HL-60 (cell line): ENCODE measurements at places on chromosomes 3 and 15.

DNA sequence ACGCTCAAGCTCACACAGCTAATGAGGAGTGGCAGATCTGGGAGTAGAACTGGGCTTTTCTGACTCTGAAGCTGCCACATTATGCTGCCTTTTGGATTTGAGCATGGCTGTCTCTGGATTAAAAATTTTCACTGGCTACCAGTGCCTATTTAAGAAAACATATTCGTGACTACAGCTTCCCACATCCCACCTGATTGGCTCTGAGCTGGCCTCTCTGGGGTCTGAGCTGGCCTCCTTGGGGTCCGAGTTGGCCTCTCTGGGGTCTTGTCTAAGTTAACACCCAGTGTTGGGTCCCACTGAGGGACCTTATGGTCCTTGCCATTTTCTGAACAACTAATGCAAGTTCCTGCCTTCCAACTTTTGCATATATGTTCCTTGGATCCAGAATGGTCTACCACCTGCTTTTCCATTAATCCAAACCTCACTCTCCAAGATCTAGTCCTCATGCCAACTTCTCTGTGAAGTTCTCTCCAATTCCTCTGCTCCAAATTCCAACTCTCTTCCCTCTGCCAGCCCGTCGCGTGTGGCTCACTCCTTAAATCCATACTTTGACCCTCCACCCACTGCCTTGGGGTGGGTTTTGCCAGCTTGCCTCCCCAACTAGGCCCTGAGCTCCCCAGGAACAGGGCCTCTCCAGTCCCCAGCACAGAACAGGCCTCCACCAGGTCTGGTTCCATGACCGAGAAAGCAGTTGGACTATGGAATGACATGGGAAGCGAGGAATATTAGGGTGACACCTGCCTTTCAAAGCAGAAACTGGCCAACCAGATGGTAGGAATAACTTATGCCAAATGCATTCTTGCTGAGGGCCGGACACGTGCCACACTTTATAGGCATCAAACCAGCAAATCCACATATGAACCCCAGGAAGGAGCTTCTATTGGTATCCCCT, 42.5 kb downstream of the ATP2B2 start:
- DNase-seq = no peak

DNA sequence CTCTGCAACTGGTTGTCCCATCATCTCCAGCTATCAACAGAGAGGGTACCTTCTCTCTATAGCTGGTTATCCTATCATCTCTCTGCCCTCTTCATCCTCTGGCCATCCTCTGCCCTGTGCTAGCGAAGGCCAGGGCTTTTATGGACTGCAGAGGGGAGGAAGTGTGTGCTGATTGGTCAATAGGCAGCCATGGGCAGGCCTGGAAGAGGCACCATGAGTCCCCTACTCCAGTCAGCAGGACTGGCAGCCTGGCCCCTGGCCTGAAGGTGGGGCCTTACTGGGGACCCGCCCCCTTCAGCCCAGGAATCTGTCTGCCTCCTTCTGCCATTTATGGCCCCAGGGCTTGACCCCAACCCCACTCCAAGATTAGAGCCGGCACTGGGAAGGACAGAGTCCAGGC, 10.4 kb upstream of the TRIM59 start:
- no peak for DNase-seq

DNA sequence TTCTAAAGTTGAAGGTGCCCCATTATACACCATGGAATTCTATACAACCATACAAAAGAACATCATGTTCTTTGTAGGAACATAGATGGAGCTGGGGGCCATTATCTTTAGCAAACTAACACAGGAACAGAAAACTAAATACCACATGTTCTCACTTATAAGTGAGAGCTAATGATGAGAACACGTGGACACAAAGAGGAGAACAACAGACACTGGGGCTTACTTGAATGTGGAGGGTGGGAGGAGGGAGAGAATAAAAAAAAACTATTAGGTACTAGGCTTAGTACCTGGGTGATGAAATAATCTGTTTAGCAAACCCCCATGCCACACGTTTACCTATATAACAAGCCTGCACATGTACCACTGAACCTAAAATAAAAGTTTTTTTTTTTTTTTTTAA, 342.7 kb downstream of the PLCL2 start:
- no peak for DNase-seq

- DNase-seq = no peak
Observed at GRCh38 chr15:67543348-67543718, 830 bp downstream of the MAP2K5 start.

- no peak for DNase-seq
Observed at GRCh38 chr3:194386066-194386465, 13.0 kb downstream of the GP5 start.

DNA sequence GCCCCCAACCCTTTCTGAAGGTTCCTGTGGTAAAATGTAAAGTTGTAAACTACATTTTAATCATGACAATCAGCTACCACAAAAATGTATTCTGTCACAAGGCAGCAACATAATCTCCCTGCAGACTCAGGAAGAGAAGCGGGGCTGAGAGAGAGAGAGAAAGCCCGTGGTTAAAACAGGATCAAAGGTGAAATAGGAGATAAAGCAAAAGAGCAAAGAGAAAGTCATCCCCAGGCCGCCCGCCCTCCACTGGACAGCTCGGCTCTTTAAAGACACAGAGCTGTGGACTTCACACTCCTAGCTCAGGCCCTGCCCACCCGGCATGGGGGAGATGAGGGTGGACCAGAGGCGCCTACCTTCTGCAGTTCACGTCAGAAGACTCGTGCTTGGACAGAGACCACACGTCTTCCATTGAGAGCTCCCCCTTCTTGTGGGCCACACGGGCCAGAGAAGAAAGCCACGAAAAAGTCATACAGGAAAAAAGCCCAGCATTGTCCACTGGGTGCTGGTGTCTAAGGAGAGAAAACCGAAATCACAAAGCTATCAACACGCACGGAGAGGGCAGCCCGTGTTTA, 29.4 kb downstream of the ABCC5 start:
- no peak for DNase-seq

DNA sequence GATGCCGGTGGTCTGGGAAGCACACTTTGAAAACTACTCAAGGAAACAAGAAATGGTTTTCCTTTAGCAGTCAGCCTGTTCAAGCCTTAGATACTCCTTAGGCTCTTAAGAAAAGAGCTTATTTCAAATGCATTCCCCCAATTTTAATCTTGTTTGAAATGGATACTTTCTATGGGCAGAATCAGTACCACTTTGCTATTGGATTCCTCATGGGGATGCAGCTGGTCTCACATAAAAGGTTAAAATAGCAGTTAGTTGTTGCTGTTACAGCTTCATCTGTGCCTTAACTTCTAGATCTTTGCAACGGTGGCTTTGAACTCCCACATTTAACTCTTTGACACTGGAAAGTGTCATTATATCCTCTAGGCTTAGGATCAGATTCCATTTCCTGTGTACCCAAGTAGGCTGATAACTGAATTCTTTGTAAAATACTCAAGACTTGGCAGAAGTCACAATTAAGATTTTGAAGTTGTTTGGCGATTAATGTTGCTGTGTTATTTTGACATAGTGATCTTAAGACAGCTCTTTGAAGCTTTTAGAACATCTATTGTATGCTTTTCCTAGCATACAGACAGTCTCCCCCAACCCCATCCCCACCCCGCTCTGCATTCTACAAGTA, 2.2 kb downstream of the THBS1 start:
- DNase-seq = no peak

DNA sequence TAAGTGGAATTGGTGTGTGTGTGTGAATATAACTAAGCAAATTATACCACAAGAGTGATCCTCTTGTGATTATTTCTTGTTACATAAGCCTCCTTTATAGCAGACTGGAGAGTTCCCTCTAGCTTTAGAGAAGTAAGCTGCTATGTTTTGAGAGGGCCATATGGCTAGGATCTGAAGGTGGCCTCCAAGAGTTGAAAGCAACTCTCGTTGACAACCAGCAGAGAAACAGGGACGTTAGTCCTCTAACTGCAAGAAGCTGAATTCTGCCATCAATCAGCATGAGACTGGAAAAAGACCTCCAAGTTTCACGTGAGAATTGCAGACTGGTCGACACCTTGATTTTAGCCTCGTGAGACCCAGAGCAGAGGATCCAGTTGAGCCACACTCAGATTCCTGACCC, 278.5 kb upstream of the ZNF717 start:
- DNase-seq = no peak

GRCh38 chr15:87873516-87873915, 383.0 kb downstream of the NTRK3 start:
- DNase-seq = no peak

DNA sequence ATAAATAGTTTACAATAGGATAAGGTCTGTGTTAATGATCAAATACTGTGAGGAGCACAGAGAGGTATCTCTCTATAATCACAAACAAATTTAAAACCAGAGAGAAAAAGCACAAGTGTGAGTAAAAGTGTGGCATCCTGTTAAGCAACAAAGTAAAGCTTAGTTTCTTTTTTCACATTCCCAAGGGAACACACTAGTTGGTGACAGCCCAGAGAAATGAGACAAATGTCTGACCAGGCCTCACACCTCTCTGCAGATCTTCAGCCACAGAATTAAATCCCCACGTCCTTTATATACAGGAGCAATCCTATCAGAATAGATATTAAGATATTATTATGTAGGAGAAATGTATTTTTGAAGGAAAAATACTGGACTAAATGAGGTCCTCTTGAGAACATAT, 2.7 kb downstream of the FBN1 start:
- no peak for DNase-seq

- no peak for DNase-seq
Observed at GRCh38 chr3:72595927-72596610, 252.2 kb downstream of the SHQ1 start.

DNA sequence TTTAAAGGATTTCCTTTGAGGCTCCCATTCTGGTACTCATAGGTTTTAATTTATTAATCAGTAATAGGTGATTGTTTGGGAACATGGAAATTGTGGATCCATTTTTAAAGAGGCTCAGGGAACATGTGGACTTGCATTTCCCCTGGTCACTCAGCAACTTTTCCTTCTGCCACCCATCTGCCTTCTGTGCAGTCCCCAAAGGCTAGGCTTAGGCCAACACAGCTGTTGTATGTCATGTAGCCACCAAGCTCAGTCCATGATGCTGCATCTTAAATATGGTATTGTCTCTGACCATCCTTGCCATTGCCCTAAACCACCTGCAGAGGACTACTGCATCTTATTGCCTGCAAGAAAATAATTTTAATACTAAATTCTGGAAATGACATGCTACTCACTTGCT, 416.7 kb upstream of the SEMA6D start:
- no peak for DNase-seq

DNA sequence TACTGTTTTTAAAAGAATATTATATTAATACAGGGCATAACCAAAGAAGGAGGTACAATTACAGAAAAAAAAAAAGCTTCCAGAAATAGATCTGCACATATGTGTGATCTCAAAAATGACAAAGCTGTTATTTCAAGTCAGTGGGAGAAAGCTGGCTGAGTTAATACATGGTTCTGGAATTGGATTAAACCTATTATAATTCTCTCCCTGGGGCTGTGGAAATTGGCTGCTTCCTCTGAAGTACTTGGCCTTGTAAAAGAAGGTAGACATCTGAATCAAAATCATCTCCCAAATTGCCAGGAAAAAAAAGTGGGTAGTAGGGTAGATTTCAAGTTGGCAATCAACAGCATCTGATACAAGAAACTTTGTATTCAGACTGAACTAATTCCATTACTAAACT, 723.9 kb upstream of the ALCAM start:
- DNase-seq = no peak

DNA sequence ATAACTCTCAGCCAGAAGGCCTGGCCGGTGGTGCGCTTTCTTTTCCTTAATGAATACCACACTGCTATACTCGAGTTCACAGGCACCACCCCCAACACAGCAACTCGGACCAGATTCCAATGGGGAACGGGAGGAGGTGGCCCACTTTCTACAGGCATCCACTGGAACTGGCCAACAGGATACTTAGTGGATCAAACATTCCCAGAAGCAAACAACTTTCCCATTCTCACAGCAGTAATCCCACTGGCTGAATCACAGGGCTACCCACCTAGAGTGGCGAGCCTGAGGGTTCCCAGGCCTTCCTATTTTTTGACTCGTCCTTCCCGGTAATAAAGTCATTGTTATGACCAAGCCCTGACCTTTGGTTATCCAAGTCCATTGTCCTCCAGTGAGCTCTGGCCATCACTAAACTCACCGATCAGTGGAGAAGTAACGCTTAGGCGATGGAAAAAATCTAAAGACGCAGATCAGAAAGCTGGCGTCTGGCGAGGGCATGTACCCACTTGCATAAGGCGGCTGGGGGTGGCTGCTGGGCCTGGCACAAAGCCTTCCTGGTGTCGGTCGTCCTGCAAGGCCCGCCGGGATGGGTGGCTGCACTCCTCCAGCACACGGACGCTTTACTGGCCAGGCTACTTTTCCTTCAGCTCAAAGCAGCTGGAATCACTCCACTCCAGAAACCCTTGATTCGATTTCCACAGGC, 1.2 kb downstream of the EOGT start:
- DNase-seq = no peak

GRCh38 chr15:101044625-101045235, 125.6 kb downstream of the LRRK1 start:
- no peak for DNase-seq

GRCh38 chr3:120432150-120432860, 18.5 kb downstream of the FSTL1 start:
- no peak for DNase-seq

DNA sequence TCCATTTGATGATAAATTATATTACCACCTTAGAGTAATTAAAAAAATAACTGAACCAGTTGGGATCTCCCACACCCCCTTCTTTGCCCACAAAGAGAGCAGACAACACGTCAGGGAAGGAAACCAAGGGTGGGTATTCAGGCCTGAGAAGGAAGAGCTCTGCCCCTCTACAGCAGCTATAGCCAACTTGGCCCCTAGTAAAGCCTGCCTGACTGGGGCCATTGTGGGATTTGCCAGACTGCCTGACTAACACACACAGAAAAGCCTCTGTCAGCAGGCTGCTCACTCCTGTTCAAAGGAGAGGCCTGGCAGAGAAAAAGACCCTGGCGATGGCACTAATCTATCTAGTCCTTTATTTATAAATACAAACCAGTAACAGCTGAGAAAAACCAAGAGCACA, 41.4 kb downstream of the ATP8B4 start:
- DNase-seq = no peak

- DNase-seq = no peak
Observed at GRCh38 chr3:49199239-49199899, 28.0 kb downstream of the KLHDC8B start.

DNA sequence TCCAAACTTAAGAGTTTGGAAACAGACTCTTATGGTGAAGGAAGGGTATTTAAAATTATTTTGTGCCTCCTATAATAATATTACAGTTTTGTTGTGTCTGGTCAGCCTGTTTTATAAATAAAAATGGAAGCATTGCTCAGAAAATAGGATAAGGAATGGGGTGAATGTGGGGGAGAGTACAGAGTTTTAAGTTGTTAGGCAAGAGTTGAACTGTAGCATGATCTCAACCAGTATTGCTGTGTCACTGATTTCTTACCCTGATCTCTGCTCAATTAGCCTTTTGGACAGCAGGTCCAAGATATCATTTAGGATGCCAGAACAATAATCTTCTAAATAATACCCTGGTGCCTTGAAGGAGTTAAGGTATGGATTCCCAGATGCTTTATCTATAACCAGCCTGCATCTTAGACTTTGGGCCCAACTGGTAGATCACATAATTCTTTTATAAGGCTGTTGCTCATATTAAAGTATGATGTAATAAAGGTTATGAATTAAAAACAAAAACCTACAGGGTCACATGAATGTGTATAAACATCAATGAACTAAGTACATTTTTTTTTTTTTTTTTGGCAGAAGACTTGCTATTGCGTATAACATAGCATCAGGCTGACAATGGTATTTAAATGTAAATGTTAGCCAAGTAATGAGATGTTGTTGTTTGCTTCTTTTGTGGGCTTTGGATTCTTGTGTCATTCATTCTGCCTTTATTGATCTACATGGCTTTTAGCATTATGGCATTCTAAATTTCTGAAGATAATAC, 70.0 kb downstream of the MITF start:
- no peak for DNase-seq
